ENCODE measurements at places on chromosomes 1 and 21. TPM values are rescaled to one million over a fixed set of nuclear protein-coding genes. Genes with fewer than 3 reads are reported as not detected.

DNA sequence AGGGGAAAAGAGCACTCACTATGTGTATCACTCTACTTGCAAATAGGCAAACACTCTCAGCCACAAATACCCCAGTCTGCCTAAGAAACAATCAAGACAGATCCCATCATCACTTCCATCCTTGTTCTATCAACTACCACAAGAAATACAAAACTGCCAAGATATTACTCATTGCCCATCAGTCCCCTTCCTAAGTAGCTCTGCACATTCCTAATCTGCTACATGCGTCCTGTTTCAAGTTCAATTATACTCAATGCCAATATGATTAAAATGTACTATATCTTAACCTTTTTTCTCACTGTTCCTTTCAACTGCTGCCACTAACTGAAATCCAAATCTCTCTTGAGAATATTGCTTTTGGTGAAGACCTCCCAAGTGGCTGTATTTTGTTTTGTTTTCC is 1688.4 kb downstream of the PLA2G4A start:
- no peak for DNase-seq

DNA sequence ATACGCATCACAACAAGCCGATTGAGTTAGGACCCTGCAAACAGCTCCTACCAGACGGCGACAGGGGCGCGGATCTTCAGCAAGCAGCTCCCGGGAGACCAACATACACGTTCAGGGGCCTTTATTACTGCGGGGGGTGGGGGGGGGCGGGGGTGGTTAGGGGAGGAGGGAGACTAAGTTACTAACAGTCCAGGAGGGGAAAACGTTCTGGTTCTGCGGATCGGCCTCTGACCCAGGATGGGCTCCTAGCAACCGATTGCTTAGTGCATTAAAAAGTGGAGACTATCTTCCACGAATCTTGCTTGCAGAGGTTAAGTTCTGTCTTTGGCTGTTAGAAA is 162.0 kb downstream of the RUNX1 start:
- DNase-seq = no peak

DNA sequence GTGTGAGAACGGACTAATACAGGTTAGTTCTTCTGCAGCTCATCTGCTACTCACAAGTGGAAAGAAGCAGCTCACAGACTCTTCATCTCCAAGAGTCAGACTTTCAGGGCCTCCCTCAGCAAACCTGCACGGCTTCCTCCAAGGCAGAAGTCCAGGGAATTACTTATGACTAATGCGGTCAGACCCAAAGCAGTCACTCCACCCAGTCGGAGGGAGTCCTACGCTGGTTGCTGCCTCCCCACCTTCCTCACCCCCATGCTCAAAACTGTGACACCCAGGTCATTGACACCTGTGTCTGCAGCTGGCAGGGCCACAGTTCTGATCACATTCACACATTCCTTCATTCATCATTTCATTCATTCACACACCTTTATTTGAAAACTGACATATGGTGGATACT is 38.4 kb upstream of the PRDM2 start:
- DNase-seq = no peak

DNA sequence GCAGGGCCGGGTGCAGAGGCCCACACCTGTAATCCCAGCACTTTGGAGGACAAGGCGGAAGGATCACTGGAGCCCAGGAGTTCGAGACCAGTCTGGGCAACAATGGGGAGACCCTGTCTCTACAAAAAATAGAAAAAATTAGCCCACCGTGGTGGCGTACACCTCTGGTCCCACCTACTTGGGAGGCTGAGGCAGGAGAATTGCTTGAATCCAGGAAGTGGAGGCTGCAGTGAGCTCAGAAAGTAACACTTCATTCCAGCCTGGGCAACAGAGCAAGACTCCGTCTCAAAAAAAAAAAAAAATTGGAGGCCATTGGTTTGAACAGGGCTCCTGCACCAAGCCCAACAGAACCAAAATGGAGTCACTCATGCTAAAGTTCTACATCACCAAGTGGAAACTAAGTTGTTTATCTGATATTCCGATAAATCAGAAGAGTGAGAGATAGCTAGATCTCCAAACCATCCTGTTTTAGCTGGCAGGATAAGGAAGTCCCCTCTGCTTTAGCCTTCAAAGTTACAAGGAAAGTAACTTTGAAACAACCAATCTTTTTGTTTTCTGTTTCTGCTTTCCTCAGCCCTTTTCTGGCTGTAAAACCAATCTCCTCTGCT is 766 bp upstream of the LSM10 start:
- no peak for DNase-seq

DNA sequence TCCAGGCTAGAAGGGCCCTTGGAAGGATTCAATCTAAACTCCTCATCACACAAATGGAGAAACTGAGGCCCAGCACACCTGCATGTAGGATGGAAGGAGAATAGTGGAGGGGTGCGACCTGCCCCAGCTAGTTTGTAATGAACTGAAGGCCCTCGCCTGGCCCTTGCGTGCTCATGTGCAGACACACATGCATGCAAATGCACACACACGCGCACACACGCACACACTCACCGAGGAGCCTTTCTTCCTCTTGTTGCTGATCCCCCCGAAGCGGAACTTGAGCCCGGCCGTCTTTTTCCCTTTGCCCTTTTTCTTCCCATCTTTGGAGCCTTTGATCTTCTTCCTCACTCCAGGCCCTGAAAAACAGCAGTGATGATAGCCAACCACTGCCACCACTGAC is 27.9 kb downstream of the CHD5 start:
- no peak for DNase-seq

- DNase-seq = no peak
Measured at GRCh38 chr1:113998361-113998760, 19.1 kb downstream of the OLFML3 start.

- no peak for DNase-seq
Measured at GRCh38 chr1:75129983-75130789, 4.0 kb upstream of the LHX8 start.

DNA sequence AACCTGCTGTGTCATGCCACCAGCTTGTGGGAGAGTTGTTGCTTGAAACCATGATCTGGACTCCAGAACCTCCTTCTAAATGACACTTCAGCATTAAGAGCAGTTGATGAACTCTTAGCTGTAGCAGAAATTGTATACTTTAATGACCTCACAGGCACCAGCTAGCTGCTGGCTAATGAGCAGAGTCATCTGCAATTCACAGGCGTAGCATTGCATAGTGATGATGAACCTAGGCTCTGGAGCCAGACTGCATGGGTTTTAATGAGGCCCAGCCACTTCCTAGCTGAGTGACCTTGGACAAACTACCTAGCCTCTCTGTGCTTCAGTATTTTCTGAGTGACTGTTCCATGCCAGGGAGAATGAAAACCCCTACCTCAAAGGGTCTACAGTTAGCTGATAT is 407.1 kb downstream of the LMO4 start:
- no peak for DNase-seq

- no peak for DNase-seq
Measured at GRCh38 chr1:25549273-25550154, 6.1 kb downstream of the LDLRAP1 start.

- DNase-seq = no peak
Measured at GRCh38 chr21:45227735-45228134, 60.0 kb downstream of the POFUT2 start.

- no peak for DNase-seq
Measured at GRCh38 chr1:88276163-88276562, 407.9 kb upstream of the PKN2 start.

DNA sequence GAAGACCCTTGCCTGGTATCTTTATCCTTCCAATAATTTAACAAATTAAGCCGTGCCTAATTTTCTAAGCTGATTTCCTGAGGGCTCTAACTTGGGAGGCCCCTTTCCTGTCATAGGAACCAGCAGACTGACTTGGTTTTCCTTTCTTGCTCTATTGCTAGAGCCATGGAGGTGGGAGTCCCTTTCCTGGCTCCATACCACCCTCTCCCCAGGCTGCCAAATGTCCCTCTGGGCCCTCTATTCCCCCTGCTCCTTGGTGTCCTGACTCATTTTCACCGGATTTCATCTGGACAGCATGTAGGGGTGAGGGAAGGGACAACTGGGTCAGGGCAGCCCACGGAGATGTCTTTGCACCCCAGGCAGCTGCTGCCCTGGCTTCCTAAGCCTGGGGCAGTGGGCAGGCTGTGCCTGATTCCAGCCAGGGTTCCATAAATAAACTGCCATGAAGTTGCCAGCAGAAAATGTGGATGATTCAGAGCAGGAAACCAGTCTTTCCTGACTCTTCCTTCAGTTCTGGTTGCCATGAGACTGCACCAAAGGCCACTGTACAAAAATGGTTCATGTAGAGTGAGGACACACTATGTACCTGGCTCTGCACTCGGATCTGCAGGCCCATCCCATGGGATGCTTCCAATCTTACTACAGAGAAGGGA is 38.0 kb upstream of the SERBP1 start:
- no peak for DNase-seq

DNA sequence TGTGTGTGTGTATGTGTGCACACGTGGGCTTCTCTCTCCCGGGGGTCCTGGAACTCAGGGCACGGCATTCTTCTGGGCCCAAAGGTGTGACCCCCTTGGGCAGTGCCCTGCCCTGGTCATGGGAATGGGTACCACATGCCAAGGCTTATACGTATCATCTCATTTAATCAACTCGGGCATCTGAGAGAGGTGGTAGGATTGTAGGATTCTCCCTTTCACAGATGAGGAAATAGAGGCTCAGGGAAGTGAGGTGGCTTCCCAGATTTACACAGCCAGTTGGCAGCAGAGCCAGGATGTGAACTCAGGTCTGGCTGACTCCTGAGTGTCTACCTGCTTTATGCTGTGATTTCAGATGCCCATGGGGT is 15.2 kb downstream of the MYOM3 start:
- no peak for DNase-seq

GRCh38 chr21:16841975-16842695 is 670.7 kb upstream of the CXADR start:
- no peak for DNase-seq

- no peak for DNase-seq
Measured at GRCh38 chr1:29703596-29704370, 467.5 kb downstream of the PTPRU start.

Gene LCE1D
- total RNA-seq = not detected

Gene ASAP3
- 10.8 TPM for total RNA-seq

Gene RPS6KA1
- total RNA-seq = 29.0 TPM

Gene KCND3
- 4.0 TPM for total RNA-seq

Gene ACTL8
- total RNA-seq = 88.9 TPM

Gene BCAN
- not detected for total RNA-seq
